ENCODE measurements at places on chromosomes 6 and 20.
A peak's percentile ranks its signal among the peaks of the same experiment; 100 is the strongest.

DNA sequence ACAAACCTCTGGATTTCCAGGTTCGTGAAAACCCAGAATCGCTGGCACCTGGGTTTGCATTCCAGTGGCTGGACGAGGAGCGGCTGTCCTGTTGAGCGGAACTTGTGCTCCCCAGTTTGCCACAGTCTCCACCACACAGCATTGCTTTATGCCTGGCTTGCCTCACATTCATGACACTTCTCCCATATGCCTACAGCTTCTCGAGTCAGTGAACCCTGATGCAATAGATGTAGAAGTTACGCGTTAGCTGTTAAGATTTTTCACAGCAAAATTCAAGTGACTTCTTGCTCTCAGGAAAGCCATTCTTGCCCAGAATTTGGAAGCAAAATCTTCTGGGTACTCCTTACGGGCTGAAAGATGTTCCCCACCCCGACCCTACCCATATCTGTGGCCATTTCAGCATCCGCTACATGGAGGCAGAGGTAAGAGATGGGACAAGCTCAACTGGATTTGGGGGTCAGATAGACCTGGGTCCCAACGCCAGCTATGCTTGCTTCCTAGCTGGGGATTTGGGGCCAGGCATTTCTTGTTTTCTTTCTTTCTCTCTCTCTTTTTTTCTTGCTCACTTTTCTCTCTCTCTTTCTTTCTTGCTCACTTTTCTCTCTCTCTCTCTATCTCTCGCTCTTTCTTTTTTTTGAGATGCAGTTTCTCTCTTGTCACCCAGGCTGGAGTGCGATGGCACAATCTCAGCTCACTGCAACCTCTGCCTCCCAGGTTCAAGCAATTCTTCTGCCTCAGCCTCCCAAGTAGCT, 12.4 kb upstream of the GDAP1L1 start:
- no peaks in the 10 kb centered on the region for H3K27me3 ChIP-seq
- no peak overlapping the region for H3K27ac ChIP-seq
- no peaks in the 10 kb centered on the region for H3K36me3 ChIP-seq
- no peaks in the 10 kb centered on the region for H3K4me1 ChIP-seq

DNA sequence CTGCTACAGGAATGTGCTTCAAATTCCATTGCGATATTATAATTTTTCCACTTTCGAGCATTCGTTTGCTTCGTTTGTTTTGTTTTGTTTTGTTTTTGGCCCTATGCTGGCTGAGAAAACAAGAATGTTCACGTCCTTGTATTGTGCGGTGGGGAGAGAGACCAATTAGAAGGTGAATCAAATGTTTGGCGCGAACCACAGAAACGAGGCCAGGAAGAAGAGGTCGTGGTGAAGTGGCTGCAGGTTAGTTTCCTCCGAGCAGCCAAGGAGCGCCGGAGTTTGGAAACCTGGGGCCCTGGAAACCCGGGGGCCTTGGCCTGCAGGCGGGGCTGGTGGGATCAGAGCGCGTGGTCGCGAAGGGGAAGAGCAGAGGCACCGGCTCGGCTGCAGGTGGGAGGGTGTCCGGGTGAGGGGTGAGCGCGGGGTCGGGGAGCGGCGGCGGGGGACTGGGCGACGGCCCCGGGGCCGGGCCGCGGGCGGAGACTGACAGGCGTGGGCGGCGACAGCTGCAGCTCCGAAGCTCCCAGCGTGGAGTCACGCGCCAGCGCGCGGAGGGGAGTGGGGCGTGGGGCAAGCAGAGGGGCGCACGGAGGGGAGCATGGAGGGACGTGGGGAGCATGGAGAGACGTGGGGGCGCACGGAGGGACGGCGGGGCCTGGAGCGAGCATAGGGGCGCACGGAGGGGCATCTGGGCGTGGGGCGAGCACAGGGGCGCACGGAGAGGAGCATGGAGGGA, 141.5 kb upstream of the PDE10A start:
- H3K27me3 ChIP-seq = peaks cover 14% of the 10 kb centered on the region
- no peak overlapping the region for H3K4me3 ChIP-seq
- H3K4me1 ChIP-seq = no peaks in the 10 kb centered on the region
- H3K27ac ChIP-seq = no peak overlapping the region

DNA sequence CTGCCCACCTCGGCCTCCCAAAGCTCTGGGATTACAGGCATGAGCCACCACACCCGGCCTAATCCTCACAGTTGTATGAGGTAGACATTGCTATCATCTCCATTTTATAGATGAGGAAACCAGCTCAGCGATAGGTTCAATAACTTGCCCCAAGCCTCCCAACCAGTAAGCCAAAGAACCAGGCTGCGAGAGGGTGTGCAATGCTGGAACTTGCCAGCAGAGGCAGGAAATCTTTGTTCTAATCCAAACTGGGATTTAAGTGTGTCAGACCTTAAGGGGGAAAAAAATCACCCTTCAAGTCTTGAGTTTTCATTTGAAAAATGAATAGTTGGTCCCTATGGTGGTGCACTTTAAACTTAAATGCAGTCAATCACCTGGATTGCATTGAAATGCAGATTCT, 20.1 kb upstream of the RNGTT start:
- no peak overlapping the region for H3K27ac ChIP-seq
- no peaks in the 10 kb centered on the region for H3K4me1 ChIP-seq
- H3K36me3 ChIP-seq = no peaks in the 10 kb centered on the region
- H3K27me3 ChIP-seq = no peaks in the 10 kb centered on the region
- H3K4me3 ChIP-seq = no peak overlapping the region
- peak; percentile 41 for DNase-seq

DNA sequence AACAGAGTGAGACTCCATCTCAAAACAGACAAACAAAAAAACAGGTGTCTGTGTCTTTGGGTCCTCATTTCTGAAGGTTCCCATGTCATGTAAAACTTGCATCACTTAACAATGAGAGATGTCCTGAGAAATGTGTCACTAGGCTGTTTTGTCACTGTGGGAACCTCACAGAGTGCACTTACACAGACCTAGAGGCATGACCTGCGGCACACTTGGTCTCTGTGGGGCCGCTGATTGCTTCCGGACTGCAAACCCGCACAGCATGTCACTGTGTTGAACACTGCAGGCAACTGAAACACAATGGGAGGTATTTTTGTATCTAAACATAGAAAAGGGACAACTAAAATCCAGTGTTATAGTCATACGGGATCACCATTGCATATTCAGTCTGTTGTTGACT, 42.3 kb upstream of the TMEM181 start:
- H3K36me3 ChIP-seq = no peaks in the 10 kb centered on the region
- H3K4me3 ChIP-seq = no peak overlapping the region
- H3K27ac ChIP-seq = no peak overlapping the region
- DNase-seq = no peak

DNA sequence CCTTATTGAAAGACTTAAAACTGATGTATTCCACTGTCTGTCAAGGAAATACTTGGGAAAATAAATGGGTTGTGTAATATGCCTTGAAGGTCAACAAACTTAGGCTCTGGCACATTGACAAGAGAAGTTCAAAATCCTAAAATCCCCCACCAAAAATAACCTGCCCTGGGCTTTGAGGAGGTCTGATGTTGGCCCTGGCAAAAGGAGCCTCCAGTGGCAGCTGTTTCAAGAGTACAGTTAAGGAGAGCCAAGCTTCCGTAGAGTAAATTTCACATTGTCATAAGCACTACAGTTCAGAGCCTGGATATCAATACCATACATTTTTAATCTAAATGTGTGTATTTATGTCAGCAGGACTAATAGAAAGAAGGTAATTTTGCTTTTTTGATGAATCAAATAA, 282.7 kb downstream of the EYA4 start:
- H3K4me3 ChIP-seq = no peak overlapping the region
- no peak overlapping the region for H3K27ac ChIP-seq
- H3K27me3 ChIP-seq = no peaks in the 10 kb centered on the region
- DNase-seq = no peak

- no peaks in the 10 kb centered on the region for H3K36me3 ChIP-seq
- no peak for DNase-seq
- H3K27ac ChIP-seq = no peak overlapping the region
- H3K4me1 ChIP-seq = no peaks in the 10 kb centered on the region
- no peak overlapping the region for H3K4me3 ChIP-seq
Observed at GRCh38 chr6:101534386-101534785, 140.9 kb downstream of the GRIK2 start.

- no peaks in the 10 kb centered on the region for H3K4me1 ChIP-seq
- H3K4me3 ChIP-seq = no peak overlapping the region
- H3K27me3 ChIP-seq = no peaks in the 10 kb centered on the region
- H3K27ac ChIP-seq = no peak overlapping the region
Observed at GRCh38 chr6:111618407-111618806, 12.7 kb upstream of the TRAF3IP2 start.

- no peak overlapping the region for H3K27ac ChIP-seq
- no peak for DNase-seq
- no peaks in the 10 kb centered on the region for H3K36me3 ChIP-seq
- no peak overlapping the region for H3K4me3 ChIP-seq
Observed at GRCh38 chr6:39051399-39052122, 3.0 kb downstream of the GLP1R start.

DNA sequence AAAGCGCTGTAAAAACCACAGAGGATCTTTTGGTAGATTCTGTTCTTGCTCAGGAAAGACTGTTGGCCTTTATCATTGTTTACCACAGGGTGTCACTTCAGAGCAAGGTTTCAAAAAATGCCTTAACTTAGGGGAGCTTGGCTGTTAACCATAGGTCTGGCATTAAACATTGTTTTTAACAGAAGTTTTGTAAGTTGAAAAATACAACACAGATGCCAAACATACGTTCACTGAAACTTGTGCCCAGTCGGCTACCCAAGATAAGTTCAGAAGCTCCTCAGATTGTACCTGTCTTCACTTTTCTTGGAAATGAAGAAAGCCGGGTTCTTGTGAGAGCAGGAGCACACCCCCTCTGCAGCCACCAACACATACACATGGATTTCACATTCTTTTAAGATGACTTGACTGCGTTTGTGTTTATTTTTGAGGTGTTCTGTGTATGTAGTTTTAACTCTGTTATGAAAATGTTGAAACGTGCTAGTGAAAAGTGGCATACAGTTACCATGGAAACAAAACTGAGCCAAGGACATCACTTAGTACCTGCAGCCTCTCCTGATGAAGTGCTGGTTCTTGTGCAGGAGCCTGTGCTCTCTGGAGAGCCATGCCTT, 64.9 kb downstream of the SYCP2L start:
- no peak for DNase-seq
- no peaks in the 10 kb centered on the region for H3K27me3 ChIP-seq
- H3K4me3 ChIP-seq = no peak overlapping the region
- H3K4me1 ChIP-seq = no peaks in the 10 kb centered on the region
- no peak overlapping the region for H3K27ac ChIP-seq

- DNase-seq = no peak
- no peak overlapping the region for H3K27ac ChIP-seq
- no peak overlapping the region for H3K4me3 ChIP-seq
- H3K4me1 ChIP-seq = no peaks in the 10 kb centered on the region
- no peaks in the 10 kb centered on the region for H3K36me3 ChIP-seq
- no peaks in the 10 kb centered on the region for H3K27me3 ChIP-seq
Observed at GRCh38 chr6:136465766-136466303, 84.4 kb downstream of the MAP7 start.

GRCh38 chr6:126919947-126920346, 198.5 kb upstream of the RSPO3 start:
- no peaks in the 10 kb centered on the region for H3K27me3 ChIP-seq
- H3K27ac ChIP-seq = no peak overlapping the region
- H3K4me3 ChIP-seq = no peak overlapping the region
- H3K4me1 ChIP-seq = no peaks in the 10 kb centered on the region

DNA sequence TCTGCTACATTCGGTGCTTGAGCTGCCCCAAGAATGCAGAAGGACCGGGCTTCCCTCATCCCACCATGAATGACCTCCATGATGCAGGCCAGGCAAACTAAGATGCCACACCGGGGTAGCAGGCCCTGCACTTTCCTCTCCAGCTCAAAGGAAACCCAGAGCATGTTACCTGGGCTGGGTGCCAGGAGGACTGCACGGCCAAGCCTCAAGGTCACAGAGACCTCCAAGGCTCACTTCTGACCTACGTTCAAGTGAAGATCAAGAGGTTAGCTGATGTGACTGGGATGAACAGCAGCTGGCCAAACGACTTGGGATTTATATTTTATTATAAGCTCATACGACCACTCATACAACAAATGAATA, 501.8 kb downstream of the CD83 start:
- no peak overlapping the region for H3K4me3 ChIP-seq
- DNase-seq = no peak
- no peak overlapping the region for H3K27ac ChIP-seq
- H3K36me3 ChIP-seq = no peaks in the 10 kb centered on the region
- H3K27me3 ChIP-seq = no peaks in the 10 kb centered on the region
- no peaks in the 10 kb centered on the region for H3K4me1 ChIP-seq

DNA sequence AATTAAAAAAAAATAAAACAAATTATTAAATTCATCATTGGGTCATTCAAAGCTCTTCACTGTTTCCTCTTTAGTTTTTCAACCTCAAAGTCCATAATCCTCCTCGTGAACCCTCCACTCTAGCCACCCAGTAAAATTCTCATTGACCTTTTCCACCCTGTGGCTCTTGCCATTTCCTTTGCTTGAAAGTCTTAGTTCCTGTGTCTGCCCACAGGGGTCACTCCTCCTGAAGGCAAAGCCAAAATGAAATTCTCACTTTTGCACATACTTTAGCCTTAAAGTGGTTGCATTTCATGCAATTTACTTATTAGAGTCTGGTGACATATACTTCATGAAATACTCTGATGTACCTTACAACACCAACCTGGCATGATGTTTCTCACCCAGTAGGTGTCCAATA, 263.7 kb downstream of the BMP2 start:
- H3K4me3 ChIP-seq = no peak overlapping the region
- no peak for DNase-seq
- no peaks in the 10 kb centered on the region for H3K4me1 ChIP-seq

DNA sequence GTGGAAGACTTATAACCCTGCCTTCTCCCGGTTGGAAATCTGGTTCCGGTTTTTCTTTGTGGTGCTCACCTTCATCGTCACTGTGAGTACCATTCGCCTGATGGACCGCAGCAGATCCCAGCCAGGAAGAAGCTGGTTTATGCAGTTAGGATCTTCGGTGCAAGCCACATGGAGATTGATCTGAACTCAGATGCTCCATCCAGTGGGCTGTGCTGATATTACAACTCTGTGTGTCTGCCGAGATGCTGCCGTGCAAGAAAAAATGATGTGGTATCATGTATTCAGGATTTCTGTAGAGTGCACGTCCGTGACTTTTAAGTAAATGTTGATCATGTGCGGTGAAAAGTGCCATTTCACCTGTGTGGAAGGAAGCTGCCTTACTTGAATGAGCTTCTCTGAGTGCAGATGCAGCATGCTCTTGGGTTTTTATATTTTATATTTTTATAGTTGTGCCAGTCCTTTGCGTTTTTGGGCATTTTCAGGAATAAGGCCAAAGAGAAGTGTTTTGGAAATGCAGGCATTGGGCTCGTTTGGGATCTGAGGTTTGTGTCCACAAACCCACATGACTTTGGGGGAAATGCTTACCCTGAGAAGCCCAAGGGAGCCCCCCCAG, 39.2 kb downstream of the DYNLT1 start:
- H3K36me3 ChIP-seq = peaks cover 8% of the 10 kb centered on the region
- DNase-seq = peak; percentile 73

DNA sequence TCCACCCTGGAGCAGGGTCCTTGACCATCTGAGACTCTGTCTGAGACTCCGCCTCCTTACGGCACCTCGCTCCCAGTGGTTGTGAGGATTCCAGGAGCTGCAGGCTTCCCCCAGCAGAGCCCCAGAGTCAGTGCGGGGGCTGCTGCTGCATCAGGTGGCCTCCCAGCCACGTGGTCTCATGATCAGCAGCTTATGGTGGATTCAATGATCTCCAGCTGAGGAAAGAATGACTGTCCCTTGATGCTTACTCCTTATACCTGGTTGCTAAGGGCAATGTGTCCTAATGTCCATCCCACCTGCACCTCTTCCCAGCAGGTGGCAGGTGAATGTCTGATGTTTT, 40.0 kb downstream of the SLC22A1 start:
- no peak overlapping the region for H3K4me3 ChIP-seq
- no peak overlapping the region for H3K27ac ChIP-seq
- no peak for DNase-seq
- no peaks in the 10 kb centered on the region for H3K27me3 ChIP-seq
- no peaks in the 10 kb centered on the region for H3K36me3 ChIP-seq
